8988T (cell line): ENCODE measurements at places on chromosomes 3 and 15.

DNA sequence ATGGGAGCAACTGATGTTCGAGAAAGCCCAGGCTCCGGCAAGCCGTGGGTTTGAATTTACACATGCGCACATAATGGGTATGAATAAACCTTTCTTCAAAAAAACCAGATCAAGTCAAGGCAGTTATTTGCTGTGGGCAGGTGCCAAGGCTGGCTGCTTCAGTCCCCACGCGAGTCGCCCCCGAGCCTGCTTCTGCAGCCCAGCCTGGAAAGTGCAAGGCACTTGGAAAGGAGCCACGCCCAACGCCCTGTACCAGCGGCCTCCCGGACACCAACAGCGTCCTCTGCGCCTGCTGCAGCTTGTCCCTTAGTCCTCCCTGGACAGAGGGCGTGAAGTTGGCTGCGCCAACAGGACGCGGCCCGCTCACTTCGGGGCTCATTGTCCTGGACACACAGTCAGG, 68.9 kb downstream of the KLF15 start:
- DNase-seq: no peak

- DNase-seq: peak; percentile 71
Observed at GRCh38 chr3:12993517-12994356, 79.5 kb downstream of the IQSEC1 start.

DNA sequence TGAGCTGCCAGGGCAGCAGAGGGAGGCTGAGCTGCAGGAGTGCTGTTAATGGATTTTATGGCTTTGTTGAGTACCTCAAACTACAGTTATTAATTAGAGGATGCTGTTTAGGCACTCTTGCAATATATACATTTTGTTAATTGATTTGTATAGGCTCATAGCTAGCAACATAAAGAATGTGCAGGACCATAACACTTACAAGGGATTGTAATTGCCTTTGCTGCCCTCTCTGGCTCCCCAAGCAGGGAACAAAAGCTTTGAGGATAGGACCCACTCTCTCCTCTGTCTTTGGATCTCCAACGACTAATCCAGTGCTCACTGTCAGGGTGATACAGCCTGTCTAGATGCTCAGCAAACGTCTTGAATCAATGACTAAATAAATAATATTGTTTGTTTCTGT, 1.2 kb upstream of the CLSTN2 start:
- DNase-seq: no peak

GRCh38 chr3:36704280-36704679, 60.1 kb downstream of the DCLK3 start:
- DNase-seq: no peak

GRCh38 chr3:46883054-46883829, 5.7 kb downstream of the PTH1R start:
- no peak for DNase-seq

GRCh38 chr3:174049472-174049871, 651.9 kb downstream of the NLGN1 start:
- DNase-seq: no peak

DNA sequence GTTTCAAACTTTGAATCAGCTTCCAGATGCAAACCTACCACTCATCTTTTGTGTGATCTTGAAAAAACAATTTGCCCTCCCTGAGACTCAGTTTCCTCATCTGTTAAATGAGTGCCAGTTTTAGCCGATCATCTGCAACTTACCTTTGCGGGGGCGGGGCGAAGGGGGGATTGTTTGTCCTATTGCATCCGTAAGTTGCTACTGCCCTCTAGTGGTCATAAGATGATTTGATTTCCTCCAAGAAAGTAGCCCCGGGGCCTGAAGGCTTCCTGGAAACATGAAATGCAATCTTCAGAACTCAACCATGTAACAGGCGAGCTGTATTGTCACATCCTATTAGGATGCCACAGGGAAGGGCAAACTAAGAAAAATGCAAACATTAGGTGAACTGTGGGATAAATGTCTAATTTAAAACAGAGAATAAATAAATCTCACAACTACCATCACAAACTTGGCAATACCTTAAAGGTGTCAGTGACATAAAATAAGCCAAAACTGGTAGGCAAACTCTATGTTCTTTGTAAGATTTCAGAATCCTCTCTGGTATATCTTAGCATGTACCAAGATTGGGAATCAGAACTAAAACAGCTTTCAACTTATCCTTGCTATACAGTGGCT, 63.5 kb upstream of the CLDN18 start:
- DNase-seq: peak; percentile 15

- no peak for DNase-seq
Observed at GRCh38 chr15:74956648-74957475, at the start of gene RPP25. TSS of gene RPP25 (minus strand) at chr15:74956772. CDS start at chr15:74956583, 189 bp downstream.

- DNase-seq: no peak
Observed at GRCh38 chr3:39279745-39280517, at the start of gene CX3CR1. TSS of gene CX3CR1 (minus strand) at chr3:39280036. CDS start at chr3:39266509, 13,527 bp downstream.

DNA sequence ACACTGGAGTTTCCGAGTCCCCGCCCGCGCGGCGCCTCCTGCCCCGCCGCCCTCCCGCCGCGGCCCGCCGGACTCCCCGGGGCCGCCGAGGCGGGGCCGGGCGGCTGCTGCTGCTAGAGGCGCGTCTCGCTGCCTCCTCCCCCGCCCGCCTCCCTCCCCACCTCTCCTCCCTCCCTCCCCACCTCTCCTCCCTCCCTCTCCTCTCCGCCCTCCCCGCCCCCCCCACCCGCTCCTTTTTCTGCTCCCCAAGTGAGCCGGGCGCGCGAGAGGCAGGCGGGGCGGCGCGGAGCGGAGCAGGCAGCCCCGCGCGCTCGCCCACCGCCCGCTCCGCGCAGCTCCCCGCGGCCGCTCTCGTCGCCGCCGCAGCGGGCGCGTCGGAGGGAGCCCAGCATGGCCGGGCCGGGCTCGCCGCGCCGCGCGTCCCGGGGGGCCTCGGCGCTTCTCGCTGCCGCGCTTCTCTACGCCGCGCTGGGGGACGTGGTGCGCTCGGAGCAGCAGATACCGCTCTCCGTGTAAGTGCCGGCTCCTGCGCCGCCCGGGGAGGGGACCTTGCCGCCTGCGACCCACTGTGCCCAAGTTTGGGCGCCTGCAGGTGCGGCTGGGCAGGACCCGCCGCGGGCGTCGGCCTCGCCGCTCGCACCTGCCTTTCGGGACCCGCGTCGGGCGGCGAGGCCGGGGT, at the start of gene CACNA2D3:
Gene CACNA2D3 (plus strand): TSS at position 229 of the 679 bp plus-strand sequence.
- DNase-seq: no peak

- DNase-seq: no peak
Observed at GRCh38 chr3:66098436-66098835, 59.7 kb upstream of the MAGI1 start.

- no peak for DNase-seq
Observed at GRCh38 chr15:97383516-97383915, 577.0 kb upstream of the ARRDC4 start.

- DNase-seq: no peak
Observed at GRCh38 chr3:134388788-134389485, 14.7 kb upstream of the AMOTL2 start.

DNA sequence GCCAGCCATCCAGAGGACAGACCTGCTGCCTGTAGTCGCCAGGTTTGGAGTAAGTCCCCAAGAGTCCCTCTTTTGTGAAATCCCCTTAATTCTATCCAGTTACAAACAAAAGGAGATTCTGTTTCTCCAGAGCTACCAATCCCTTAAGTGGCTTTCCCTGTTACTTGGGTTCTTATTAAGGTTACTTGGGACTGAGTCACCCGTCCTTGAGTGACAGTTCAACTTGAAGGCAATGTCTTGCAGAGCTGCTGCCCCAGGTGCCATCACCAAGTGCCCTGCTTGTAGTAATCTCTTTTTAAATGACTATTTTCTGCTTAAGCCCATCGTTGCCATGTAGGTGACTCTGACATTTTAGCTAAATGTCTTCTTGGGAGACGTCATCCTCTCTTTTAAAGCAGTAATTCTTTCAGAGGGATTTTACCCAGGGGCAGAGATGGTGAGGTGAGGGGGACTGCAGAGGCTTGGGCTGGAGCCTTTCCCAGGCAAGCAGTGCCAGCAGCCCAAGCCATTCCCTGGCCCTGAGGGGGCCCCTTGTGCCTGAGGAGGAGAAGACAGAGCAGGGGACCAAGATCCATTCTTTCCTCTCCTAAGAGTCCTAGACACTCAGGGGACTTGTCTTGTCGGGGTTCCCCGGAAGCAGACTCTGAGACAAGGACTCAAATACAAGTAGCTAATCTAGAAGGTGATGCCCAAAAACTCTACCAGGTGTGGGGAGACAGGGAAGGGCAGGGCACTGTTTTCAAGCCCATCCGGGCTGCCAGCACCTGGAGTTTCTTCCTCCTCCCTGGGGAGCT, 253.7 kb downstream of the PLCL2 start:
- DNase-seq: no peak

GRCh38 chr3:28586325-28586724, 237.7 kb upstream of the AZI2 start:
- DNase-seq: no peak

- no peak for DNase-seq
Observed at GRCh38 chr3:38655708-38656300, 6.3 kb upstream of the SCN5A start.

GRCh38 chr3:190260301-190260700, 61.9 kb downstream of the CLDN1 start:
- no peak for DNase-seq

- no peak for DNase-seq
Observed at GRCh38 chr3:4776980-4777581, 202.2 kb upstream of the BHLHE40 start.

- no peak for DNase-seq
Observed at GRCh38 chr3:158863247-158863646, 61.4 kb downstream of the MFSD1 start.
